ENCODE measurements at places on chromosomes 3 and 15. TPM values are rescaled to one million over a fixed set of nuclear protein-coding genes. Genes with fewer than 3 reads are reported as not detected.
A peak's percentile ranks its signal among the peaks of the same experiment; 100 is the strongest.

GRCh38 chr3:61415201-61415600 lies 146.2 kb upstream of the PTPRG start:
- DNase-seq = no peak

GRCh38 chr3:194772241-194773000 lies 86.7 kb downstream of the FAM43A start:
- no peak for DNase-seq

- peak; percentile 34 for DNase-seq
Observed at GRCh38 chr3:32105291-32106131, 909 bp upstream of the GPD1L start.

GRCh38 chr3:37397396-37397795 lies 223.0 kb upstream of the LRRFIP2 start:
- DNase-seq = no peak

DNA sequence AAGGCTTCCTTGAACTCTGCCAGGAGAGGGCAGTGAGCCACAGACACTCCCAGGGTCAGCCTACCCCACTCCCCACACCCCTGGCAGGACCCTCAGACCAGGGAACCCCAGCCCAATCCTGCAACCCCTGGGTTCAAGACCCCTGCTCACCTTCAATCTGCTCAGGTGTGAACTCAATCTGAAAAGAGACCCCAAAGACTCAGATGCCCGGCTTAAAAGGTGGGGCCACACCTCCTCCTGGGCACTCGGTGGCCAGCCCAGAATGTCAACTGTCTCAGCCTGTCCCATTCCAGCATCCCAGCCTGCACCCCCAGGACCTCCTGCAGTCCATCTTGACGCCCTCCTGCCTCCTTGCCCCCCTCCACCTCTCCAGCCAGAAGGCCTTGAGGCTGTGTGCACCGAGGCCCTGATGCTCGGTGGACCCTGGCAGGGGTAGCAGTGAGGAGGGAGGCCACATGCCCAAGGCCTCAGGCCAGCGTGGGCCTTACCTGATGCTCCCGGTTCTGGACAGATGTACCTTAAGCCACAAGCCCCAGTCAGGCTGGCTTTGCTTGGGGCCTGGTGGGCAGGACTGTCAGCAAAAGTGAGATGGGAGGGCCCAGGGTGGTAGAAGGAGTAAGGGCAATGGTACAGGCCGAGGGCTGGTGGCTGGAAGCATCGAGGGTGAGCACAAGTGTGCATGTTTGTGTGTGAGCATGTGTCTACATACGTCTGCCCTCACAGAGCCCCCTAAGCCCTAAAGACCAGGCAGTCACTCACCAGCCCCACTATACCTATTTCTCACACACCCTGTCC lies 2.2 kb downstream of the MYL3 start:
- DNase-seq = no peak

- no peak for DNase-seq
Observed at GRCh38 chr3:171290680-171291079, 169.5 kb downstream of the TNIK start.

DNA sequence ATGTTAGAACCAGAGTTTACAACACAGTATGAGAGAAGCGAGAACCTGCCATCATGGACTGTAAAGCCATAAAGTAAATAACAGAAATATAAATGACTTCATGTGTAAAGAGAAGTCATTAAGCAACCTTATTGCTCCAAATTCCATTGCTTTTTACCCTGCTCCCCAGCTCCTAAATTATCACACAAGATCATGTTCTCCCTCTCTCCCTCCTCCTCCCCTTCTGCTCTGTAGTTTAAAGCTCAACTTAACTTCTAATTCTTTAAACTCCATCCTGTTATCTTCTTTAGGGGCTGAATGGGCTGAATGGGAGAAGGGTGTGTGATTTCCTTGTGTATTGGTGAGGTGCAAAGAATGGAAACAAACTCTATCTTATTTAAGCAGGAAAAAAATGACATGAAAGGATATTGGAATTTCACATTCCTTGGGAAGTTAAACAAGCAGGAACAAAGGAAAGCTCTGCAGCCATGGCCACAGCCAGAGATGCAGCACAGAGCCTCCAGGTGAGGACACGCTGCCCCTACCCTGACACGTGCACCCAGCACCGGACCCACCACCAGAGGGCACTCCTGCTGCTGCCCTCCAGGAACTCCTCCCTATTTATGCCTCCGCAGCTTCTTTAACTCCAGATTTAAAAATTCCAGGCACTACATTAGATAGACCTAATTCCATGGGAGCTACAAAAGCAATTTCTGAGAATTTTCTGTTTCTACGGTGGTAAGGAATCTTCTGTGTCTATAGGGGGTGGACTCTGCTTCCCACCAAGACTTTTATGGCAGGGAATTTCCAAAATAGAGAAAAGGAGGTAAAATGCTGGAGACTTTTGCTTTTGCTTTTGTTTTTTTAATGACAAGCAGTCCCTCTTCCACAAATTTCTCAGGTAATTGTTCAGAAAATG lies 76.9 kb upstream of the ABI3BP start:
- peak; percentile 27 for DNase-seq

DNA sequence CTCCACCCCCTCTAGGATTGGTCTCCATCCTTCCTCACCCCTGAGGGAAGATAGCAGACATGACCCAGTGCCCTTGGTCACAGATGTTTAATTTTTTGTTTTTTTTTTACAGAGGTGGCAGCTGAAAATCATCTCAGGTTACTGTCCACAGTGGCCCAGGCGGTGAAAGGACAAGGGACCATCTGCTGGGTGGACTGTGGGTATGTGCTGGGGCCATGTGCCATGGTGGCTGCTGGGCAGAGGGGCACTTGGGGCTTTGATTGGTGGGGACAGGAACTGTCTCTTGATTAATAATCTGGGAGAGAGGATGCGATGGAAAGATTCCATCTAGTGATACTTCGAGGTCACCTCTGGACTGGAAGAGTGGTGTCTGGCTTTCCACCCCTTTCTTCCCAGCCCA lies 25.4 kb downstream of the PDIA5 start:
- DNase-seq = no peak

DNA sequence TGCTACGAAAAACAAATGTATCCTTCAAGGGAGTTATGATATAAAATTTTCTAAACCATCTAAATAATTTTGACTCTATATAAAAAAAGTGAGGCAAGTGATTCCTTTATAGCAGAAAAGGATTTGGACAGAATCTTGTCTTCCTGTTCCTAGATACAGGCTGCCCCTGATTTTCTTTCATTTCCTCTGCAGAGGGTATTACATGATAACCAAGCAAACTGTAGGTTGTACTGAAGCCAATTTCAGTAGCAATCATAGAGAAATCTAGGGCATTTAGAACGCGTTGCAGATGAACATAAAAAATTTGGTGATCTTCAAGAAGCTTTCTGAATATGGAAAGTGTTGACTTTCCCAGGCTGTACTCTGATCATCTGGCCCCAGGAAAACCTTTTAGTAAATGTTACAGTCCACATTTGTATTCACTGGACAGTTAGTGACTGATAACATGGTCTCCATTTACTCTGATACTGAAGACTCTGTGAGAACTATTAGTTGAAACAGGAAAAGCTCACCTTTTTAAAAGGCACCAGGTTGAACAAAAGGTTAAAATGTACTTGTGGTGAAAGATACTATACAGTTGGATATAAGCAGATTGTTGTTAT lies 9.1 kb upstream of the UTS2B start:
- DNase-seq = no peak

GRCh38 chr3:36846406-36846805 lies 82.1 kb upstream of the DCLK3 start:
- no peak for DNase-seq

- no peak for DNase-seq
Observed at GRCh38 chr15:91801836-91802534, 51.5 kb upstream of the SLCO3A1 start.

DNA sequence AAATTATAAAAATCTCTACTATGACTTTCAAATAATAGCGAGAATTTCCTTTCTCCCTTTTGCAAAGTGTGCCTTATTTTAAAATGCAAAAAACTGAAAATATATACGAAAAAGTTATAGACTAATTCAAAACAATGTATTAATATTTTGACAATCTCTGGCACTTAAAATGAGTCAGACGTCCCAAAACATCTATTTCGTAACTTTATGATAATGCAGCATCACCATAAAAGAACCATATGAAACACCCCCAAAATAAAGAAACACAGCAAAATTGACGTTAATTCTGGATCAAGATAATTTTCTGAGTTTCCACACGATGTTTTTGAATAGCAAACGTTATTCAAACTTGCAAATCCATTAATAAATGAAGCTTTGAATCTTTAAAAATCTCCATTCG lies 1.0 kb downstream of the COPS2 start:
- no peak for DNase-seq

GRCh38 chr3:2517500-2518172 lies 419.0 kb downstream of the CNTN4 start:
- DNase-seq = no peak

GRCh38 chr3:11384074-11384473 lies 111.9 kb downstream of the ATG7 start:
- DNase-seq = no peak

- DNase-seq = no peak
Observed at GRCh38 chr3:33438284-33438668, 1.9 kb downstream of the UBP1 start.

DNA sequence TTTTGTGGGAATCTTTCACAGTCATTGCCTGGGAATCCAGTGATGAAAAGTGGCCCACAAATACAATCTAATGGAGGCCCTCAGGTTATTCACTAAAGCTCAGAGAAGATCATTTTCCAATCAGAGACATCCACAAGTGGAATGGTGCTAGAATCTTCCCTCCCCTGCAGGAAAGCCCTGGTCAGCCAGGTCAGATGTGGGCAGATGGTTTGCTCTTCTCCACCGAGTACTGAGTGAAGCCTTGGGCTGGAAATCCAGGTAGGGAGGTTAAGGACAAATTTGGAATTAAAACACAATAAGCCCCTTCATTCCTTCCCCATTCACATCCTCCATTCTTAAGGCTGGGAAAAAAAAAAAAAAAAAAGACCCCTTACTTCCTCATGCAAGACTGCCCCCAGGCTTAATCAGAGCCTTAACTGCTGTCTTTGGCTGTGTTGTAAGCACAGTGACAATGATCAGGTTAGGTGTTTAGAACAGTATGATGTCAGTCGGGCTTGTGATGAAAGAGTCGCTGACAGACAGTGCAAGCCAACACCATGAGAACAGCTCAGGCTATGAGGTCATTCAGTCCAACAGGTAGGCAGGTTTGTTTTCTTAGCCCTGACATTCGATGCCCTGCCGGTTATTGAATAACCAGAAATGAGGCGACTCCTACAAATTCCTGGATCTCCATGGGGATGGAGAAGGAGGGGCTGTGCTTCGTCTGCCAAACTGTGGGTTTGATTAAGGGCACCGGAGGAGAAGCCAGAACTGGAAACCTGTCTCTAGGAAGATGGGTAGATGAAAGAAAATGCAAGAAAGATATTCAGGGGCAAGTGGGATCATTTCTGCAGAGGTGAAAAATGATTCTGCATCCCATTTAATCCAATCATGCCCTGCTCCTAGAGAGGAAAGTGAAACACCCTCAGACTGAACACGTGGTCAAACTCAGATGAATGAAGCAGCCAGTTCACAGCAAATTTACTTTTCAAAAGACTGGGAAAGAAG lies 23.5 kb upstream of the HES1 start:
- DNase-seq = no peak

GRCh38 chr3:78993375-78993774 lies 774.4 kb downstream of the ROBO1 start:
- DNase-seq = no peak

DNA sequence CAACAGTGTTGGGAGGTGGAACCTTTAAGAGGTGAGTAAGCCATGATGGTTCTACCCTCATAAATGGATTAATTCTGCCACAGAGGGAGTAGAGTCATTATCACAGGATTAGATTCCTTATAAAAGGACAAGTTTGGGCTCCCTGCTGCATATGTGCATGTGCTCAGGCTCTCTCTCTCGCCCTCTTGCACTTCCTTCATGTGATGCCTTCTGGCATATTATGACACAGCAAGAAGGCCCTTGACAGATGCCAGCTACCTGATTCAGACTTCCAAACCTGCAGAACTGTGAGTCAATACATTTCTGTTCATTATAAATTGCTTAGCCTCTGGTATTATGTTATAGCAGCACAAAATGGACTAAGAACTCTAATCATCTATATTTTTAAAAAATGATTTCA lies 205.3 kb downstream of the CTNNB1 start:
- DNase-seq = no peak

DNA sequence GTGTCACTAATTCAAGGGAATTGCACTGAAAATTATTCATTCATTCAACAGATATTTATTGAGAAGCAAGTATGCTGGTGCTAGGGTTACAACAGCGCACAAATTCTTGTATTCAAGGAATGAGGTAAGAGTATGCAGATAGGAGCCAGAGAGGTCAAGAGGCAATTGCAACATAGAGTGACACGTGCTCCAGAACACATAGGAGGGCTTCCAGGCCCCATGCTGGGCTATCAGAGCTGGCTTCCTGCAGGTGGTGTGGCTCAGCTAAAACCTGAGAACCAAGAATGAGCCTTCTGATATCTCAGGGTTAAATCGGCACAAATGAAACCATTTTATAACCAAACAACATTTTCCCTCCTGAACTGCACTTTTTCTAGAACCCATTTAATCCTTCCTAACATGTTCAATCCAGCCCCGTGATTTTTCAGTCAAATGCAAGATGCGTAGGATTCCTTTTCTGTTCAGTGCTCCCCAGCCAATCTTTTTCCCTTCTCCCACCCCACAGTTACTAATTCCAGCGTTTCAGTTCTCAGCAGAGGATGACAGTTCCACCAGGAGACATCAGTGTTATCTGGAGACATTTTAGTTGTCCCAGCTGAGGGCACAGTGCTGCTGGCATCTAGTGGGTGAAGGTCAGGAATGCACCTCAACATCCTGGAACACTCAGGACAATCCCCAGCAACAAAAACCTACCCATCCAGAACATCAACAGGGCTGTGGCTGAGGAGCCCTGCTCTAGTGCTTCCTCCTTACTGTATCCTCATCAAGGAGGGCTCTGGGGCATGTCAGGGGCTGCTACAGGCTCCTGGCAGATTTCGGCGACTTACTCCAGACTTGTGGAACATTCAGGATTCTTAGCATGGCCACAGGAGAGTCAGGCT lies 13.1 kb downstream of the CCR5AS start:
- DNase-seq = no peak

GRCh38 chr3:150830094-150830681 lies 67.2 kb upstream of the SIAH2 start:
- no peak for DNase-seq

DNA sequence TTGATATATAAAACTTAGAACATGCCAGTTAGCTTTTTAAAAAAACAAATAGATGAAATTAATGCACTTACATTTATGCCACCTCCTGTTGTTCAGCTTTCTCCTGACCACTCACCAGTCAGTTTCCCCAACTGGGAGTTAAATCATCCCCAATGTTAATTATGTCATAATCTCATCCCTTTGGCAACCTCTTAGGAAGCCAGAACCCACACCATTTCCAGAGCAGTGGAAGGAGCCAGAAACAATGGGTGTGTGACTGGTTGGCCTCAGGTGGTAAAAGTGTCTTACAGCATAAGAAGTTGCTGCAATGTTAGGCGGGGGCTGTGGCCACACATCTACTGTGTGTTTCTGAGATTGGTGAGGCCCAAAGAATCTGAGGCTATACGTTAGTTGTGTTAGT lies 46.5 kb upstream of the MITF start:
- no peak for DNase-seq

TM6SF1 gene
- 0.37 TPM for total RNA-seq

ZSCAN2 gene
- 10.3 TPM for total RNA-seq

NR2E3 gene
- 0.37 TPM for total RNA-seq

CD276 gene
- 30.2 TPM for total RNA-seq

SLC24A5 gene
- not detected for total RNA-seq

PLSCR2 gene
- total RNA-seq = not detected

RASGRP1 gene
- total RNA-seq = 0.27 TPM

CCK gene
- not detected for total RNA-seq

ESYT3 gene
- total RNA-seq = 2.6 TPM

GOLGA6A gene
- not detected for total RNA-seq

SOX2 gene
- not detected for total RNA-seq

SLC12A8 gene
- total RNA-seq = 9.3 TPM

TMEM158 gene
- 22.1 TPM for total RNA-seq
